ENCODE measurements at places on chromosomes 3 and 15.
A peak's percentile ranks its signal among the peaks of the same experiment; 100 is the strongest.

GRCh38 chr15:67065531-67066005 is at the start of gene SMAD3:
Gene SMAD3, plus strand, starts transcription at chr15:67065602. Its CDS starts 553 bp downstream, at chr15:67066155.
- H3K4me3 ChIP-seq, result peak within 1 kb of the TSS; percentile 60
- H3K27ac ChIP-seq, result peak within 1 kb of the TSS; percentile 74
- H3K4me1 ChIP-seq, result peaks cover 36% of the 10 kb centered on the region
- no peaks in the 10 kb centered on the region for H3K27me3 ChIP-seq
- peak; percentile 96 for DNase-seq

DNA sequence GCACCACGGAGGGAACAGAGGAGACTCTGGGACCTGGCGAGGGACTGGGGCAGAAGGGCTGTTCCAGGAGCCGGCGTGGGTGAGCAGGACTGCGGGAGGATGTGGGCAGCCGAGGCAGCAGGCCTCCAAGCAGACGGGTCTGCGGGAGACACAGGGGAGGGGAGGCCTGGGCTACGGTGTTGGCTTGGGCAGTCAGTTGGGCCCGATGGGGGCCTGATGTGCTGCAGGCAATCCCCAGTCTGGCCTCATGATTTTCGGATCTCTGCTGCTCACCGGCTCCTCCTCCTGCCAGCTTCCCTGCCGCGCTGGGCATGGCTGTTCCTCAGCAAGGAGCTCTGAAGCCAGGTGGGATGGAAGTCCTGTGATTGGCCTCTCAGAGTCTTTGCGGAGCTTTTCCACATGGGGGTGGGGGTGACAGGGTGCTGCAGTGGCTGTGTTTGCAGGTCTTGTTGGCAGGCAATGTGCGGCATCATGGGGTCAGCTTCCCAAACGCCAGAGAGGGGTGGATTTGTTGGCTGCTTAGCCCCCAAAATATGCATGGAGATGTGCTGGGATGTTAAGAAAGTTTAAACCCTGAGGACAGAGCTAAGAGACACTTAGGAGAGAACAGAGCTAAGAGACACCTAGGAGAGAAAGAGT is 19.3 kb downstream of the MINAR1 start:
- no peak overlapping the region for H3K4me3 ChIP-seq
- H3K27ac ChIP-seq, result no peak overlapping the region
- H3K27me3 ChIP-seq, result no peaks in the 10 kb centered on the region
- no peaks in the 10 kb centered on the region for H3K36me3 ChIP-seq

DNA sequence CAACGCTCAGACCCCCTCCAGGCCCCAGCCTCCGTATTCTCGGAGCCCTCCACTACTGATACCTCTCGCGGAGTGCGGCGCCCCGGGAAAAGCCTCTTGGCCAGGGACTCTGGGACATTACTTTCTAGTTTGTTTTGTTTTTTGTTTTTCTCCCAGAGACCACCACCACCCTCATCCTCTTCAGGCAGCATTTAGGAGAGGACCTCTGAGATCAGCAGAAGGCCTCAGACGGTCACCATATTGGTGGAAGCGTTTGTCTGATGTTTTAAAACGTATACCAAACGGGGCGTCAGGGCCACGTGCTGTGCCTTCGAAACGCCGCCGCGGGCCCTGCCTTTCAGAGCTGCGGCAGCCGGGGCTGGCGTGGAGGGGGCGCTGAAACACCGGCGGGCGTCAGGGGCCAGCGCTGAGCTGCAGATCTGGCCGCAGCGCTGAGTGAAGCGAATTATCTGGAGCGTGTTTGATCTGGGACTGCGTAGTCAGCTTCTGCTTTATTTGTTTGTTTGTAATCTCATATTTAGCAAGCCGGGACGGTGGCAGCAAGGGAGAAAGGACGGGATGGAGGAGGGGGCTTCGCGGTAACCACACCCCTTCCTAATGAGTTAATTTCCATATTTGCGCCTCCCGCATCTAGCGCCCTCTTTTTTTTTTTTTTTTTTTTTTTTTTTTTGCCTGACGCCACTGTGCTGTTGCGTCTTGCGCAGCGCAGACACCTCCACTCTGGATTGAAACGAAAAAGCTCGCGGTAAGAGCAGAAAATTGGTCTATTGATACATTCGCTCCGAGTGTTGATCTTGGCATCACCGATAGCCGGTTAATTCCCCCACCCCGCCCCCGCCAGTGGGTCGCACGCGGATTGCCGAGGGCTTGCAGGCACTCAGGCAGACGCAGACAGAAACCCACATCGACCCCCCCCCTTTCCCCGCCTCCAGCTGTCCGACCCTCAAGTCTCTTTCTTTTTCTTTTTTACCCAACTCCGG is 14.9 kb downstream of the SOX2 start:
- peaks cover 88% of the 10 kb centered on the region for H3K27me3 ChIP-seq
- no peak overlapping the region for H3K27ac ChIP-seq
- peaks cover 4% of the 10 kb centered on the region for H3K4me1 ChIP-seq
- no peaks in the 10 kb centered on the region for H3K36me3 ChIP-seq
- H3K4me3 ChIP-seq, result peak overlapping the region; percentile 6

GRCh38 chr3:100482176-100482575 is 10.2 kb upstream of the TMEM45A start:
- H3K4me3 ChIP-seq, result no peak overlapping the region
- no peaks in the 10 kb centered on the region for H3K36me3 ChIP-seq
- H3K27ac ChIP-seq, result no peak overlapping the region

GRCh38 chr15:77624868-77625267 is 7.8 kb downstream of the LINGO1 start:
- H3K4me3 ChIP-seq, result no peak overlapping the region
- no peaks in the 10 kb centered on the region for H3K36me3 ChIP-seq
- no peaks in the 10 kb centered on the region for H3K27me3 ChIP-seq
- H3K27ac ChIP-seq, result no peak overlapping the region

GRCh38 chr3:149589332-149589731 is 68.5 kb downstream of the WWTR1 start:
- no peaks in the 10 kb centered on the region for H3K27me3 ChIP-seq
- peaks cover 5% of the 10 kb centered on the region for H3K4me1 ChIP-seq
- no peak for DNase-seq
- H3K36me3 ChIP-seq, result no peaks in the 10 kb centered on the region
- no peak overlapping the region for H3K27ac ChIP-seq
